ENCODE measurements at places on chromosomes 16 and 17.

GRCh38 chr16:81808933-81809480, 29.9 kb downstream of the PLCG2 start:
- DNase-seq: no peak

DNA sequence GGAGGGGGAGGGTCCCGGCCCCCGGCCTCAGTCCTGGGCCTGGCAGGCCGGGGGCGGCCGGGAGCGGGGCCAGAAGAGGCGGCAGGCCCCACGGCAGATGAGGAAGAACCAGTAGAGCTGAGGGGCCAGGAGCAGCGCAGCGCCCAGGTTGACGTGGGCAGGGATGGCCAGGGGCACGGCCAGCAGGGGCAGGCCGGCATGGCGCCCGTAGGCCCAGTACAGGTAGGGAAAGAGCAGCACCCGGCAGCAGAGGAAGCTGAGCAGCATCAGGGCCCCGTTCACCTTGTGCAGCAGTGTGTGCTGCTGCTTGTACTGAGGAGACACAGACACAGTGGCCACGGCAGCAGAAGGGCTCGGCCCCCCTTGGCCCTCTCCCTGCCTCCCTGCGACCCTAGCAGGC, 2.2 kb downstream of the C16orf92 start:
- no peak for DNase-seq

GRCh38 chr17:17151055-17151454, 55.1 kb downstream of the PLD6 start:
- no peak for DNase-seq

DNA sequence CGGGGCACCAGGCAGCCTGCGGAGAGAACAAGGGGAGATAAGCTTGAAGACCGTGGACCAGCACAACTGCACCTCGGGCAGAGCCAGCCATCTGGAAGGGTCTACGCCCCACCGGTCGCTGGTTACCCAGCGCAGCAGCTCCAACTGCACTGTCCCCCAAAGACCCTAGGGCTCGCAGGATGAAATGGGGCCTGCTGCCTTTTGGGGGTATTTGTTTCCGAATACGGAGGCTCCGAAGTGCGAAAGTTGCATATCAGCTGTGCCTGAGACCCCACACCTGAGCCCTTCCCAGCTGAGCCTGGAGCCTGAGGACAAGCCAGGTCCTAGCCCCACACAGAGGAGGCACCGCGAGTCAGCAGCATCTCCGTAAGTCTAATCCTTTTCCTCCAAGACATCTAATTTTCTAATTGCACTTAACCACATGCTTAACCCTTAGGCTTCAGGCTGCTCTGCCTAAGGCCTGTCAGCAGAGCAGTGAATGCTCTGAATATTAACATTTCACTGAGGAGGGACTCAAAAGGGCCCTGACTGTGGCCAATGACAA, 4.0 kb downstream of the KIFC3 start:
- DNase-seq: no peak

- no peak for DNase-seq
These were observed 13.2 kb downstream of the KCNJ12 start for GRCh38 chr17:21389394-21389793.

- DNase-seq: no peak
These were observed 849.1 kb upstream of the RBFOX1 start for GRCh38 chr16:6483469-6484033.

GRCh38 chr16:74019612-74020011, 277.0 kb upstream of the PSMD7 start:
- no peak for DNase-seq

DNA sequence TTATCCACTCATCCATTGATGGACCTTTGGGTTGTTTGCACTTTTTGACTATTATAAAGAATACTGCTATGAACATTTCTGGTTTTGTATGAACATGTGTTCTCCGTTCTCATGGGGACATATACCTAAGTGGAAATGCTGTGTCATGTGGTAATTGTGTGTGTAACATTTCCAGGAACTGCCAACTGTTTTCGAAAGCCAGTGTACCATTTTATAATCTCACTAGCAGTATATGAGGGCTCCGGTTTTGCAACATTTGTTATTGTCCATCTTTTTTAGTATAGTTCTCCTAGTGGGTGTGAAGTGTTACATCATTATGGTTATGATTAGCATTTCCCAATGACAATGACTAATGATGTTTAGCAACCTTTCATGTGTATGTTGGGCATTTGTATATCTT, 5.1 kb upstream of the TRIM25 start:
- DNase-seq: no peak

Data from stimulated activated CD4-positive, alpha-beta T cell treated with anti-CD3 and anti-CD28 coated beads, Interleukin-15, amount 100 ng/mL, for 48 hours (primary cell).